ENCODE measurements at places on chromosomes 5 and 9.

DNA sequence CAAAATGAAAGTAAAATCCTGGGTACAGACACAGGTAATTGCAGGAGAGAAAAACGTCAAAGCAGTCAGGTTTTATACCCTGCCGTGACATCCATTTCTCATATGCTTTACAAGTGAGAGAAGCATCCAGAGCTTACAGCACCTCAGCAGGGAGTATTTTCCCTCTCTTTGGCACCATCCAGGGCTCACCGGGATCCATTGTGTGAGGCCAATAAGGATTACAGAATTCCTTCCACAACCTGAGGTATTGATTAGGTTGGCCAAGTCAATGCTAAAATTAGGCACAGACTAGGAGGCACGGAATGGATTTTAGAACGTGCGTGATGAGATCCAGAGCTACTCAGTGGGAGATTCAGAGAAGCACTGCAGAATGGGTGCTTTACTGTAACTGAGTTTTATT is 296.6 kb downstream of the FBXL7 start:
- DNase-seq: no peak

DNA sequence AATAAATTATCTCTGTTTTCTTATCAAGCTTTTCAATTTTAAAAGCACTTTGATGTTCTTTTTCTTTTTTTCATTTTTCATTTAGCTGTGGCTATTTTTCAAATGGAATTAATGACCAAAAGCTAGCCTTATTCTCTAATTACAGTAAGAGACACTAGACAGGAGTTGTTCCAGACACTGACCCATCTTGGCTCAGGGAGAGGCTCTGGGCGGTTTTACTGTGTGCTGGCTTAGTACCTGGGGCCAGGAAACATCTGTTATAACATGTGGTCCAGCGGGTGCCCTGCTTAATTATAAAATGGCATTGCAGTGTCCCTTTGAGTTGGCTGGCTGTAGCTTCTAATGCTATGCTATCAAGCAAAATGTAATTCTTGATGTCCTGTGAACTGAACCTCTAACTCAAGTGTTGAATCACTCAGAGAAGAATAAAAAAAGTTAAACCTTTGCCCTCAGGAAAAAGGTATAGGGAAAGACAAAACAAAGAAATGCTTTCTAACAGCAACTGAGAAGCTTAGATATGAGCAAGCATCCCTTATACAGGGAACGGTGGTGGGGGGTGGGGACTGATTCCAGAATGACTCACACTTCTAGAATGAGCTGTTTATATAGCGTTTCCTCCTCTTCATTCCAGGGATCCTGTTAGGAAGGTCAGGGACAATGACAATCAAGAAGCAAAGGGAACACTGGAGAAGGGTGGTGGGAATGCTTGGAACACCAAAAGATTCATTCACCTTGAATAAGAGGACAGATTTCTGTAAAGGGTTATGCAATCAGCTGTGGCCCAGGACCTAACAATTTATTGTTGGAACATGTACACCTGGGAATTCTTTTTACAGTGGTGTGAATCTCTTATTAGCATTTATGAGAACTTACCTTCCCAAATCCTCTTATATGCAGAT is 58.7 kb upstream of the NFIB start:
- no peak for DNase-seq

GRCh38 chr9:108994695-108995094 is 18.6 kb downstream of the CTNNAL1 start:
- DNase-seq: no peak

DNA sequence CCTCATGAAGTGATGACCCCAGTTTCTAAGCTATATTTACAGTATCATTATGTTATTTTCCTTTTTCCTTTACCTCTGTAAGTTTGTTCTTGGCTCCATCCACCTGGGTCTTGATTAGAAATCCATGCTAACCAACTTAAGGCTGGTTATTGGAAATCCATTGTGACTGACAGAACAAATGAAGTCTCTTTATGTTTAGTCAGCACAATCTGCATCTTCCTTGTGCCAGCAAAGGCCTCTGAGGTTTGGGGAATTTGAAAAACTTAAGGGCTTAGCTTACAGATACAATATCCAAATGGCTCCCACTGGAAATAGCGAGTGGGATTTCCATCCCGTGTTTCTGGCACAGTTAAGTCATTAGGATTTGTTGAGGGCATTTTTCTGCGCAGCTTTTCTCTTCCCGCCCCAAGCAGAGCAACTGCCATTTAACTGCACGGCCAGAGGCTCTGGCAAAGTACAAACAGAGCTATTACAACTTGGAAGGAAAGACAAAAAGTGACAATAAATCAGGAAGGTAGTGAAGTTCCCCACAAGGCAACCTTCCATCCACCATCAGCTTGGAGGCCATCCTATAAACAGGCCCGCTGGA is 64.2 kb downstream of the DCP2 start:
- no peak for DNase-seq

DNA sequence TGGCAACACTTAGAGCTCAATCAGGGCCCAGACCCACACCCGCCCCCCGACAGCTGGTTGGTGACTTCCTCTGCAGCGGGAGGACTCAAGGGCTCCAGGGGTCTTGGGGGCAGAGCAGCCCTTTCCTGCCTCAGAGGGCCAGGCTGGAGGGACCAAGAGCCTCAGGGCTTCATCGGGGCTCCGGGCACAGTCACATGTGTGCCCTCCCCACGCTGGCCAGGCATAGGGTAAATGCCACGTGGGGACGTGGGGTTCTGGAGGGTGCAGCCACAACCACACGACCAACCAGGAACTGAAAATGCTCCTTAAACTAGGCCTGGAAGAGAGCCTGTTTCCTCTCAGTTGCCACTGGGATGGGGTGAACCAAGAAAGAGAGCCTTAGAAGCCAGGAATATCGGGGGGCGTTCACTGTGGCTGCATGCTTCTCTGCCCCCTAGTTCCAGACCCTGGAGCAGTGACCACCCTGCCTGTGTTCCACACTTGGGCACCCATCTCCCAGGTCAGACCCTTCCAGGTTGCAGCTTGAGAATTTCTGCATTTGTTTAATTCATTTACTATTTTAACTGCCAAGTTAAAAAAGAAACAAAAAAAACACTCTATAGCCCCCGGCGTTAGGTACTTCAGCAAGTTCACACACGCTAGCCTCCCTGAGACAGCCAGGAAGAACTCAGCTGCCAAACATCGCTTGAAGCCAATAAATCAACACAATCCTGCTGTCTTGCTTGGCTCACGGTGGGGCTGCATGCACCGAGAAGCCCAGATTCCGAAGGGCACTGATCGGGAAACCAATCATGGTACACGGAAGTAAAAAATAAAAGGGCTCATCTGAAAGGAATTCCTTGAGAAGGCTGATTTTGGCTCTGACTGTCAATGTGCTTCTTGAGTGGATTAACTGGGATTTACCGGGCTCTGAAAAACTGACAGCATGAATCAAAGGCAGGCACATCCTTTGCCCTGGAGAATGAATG is 56.1 kb upstream of the PHYKPL start:
- DNase-seq: no peak

- no peak for DNase-seq
Measured at GRCh38 chr5:1138445-1139245, 26.8 kb upstream of the SLC12A7 start.

GRCh38 chr5:58184910-58185309 is 275.0 kb downstream of the PLK2 start:
- no peak for DNase-seq

GRCh38 chr5:36111238-36111637 is 40.4 kb downstream of the LMBRD2 start:
- DNase-seq: no peak

GRCh38 chr9:24382566-24382965 is 163.1 kb downstream of the IZUMO3 start:
- no peak for DNase-seq

- DNase-seq: no peak
Measured at GRCh38 chr9:84163052-84163650, 177.4 kb downstream of the SLC28A3 start.

- DNase-seq: no peak
Measured at GRCh38 chr9:126222363-126222834, 104.2 kb upstream of the MVB12B start.

DNA sequence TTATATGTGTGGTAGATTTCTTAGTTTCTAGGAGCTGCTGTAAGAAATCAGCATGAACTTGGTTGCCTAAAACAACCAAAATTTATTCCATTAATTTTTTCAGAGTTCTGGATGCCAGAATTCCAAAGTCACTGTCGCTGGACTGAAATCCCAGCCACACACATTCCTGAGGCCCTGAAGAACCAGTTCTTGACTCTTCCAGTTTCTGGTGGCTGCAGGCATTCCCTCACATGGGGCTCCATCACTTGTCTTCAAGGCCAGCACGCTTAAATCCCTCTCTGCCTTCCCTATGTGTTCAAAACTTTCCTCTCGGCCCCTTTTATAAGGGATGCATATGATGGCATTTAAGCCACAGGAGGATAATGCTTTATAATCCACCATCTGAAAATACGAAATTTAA is 1237.5 kb upstream of the CDH9 start:
- no peak for DNase-seq

DNA sequence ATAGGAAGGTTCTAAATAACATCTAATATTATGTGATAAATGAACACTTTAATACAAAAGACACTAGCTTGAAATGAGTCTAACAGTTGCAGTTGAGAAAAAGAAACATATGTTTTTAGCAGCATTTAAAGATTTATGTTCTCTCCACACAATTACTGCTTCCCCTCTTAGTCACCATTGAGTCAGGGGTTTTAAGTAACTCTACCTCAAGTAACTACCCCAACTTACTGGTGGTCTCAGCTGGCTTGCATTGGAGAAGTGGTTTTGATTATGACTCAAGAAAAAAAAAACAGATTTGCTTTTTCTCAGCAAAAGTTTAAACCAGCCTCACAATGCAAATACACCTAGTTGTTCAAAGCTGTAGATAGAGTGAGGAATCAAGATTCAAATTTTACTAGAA is 1216.5 kb upstream of the CDH9 start:
- no peak for DNase-seq

DNA sequence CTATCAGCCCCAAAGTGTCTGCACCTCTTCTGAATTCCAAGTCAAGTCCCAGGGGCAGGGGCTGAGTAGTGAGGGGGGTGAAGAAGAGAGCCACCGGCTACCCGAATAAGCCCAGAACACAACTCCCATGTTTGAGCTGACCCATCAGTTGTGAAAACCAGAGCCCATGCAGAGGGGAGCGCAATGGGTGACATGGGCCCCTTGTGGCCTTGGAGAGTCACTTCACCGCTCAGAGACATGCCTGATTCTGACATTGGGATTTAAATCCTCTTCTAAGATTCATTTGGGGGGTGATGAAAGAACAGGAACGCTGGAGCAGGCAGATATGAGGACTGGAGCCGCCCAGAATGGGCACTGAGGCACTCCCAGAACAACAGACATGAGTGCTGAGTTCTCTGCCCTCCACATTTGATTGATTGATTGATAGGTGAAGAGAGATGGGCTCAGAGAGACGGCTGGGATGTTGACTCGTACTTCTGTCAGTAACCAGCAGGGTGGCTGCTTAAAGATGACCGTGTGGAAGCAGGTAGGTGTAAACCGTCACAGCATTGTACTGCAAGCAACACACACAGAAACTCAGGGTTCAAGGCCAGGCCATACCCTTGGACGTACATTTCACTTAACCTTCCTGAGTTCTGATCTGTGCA is 74.3 kb downstream of the GPR21 start:
- no peak for DNase-seq

GRCh38 chr9:6564360-6564759 is 81.2 kb downstream of the GLDC start:
- no peak for DNase-seq

GRCh38 chr5:151740958-151741373 is 17.5 kb downstream of the ATOX1 start:
- no peak for DNase-seq

- DNase-seq: no peak
Measured at GRCh38 chr5:93892481-93892880, 151.1 kb upstream of the POU5F2 start.

DNA sequence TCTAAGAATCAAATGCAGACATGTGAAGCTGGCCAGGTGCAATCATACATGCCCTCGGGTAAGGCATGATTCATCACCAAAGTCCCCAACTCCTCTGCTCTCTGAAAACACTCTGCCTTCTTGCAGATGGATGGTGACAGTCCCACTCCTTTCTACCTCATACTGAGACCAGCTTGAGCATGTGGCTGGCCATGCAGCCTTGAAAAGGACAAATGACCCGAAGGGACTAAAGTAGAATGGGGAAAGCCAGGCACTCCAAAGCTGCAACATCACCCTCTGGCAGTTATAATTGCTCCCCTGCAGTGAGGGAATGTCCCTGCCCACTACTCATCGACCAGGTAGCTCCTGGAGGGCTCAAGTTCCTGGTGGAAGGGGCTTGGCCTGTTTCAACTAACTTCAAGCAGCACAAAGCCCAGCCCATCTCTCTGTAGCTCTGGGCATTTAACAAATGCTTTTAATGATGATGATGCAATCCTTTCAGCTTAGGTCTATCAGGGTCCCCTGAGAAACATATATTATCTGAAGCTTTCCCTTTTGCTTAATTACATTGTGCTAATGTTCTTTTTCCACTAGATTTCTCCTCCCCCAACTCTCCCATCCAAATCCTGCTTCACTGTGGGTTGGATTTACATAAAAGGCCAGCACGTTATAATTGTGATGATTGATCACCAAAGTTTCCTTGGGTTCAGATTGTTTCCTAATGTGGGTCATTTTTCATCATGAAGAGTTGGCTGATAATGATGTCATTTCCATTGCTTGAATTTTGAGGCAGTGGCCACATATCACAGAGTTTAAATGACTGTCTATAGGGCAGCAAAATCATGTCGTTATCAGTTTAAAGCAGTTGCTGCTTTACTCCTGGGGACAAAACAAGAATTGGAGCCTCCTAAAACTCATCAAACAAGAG is 436.5 kb upstream of the SLC30A5 start:
- no peak for DNase-seq

DNA sequence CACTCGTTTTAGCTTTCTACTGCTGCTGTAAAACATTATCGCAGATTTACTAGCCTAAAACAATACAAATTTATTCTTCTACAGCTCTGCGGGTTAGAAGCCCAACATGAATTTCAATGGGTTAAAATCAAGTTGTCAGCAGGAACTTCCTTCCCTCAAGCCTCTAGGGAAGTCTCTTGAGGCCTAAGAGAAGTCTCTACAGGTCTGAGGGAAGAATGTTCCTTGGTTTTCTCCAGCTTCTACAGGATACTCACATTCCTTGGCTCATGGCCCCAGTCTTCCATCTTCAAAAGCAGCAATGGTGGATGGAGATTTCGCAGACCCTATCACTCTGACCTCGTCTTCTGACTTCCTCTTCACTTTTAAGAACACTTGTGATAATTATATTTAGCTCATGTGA is 21.6 kb upstream of the SSBP2 start:
- DNase-seq: no peak

GRCh38 chr5:96699186-96699820 is 37.1 kb downstream of the CAST start:
- no peak for DNase-seq

All from stimulated activated CD8-positive, alpha-beta memory T cell treated with anti-CD3 and anti-CD28 coated beads, Interleukin-2, amount 100 ng/mL, for 1 hour (primary cell).